Tibial artery (tissue), 4 donors: ENCODE measurements at places on chromosomes 5 and 9.

GRCh38 chr9:90141723-90142122 is 500.9 kb downstream of the DIRAS2 start:
- no peak overlapping the region for H3K4me3 ChIP-seq
- no peaks in the 10 kb centered on the region for H3K36me3 ChIP-seq
- no peak overlapping the region for H3K27ac ChIP-seq
- H3K4me1 ChIP-seq = no peaks in the 10 kb centered on the region
- no peak for DNase-seq

GRCh38 chr9:4306066-4306776 is 6.4 kb upstream of the GLIS3 start:
- H3K4me1 ChIP-seq = no peaks in the 10 kb centered on the region
- no peaks in the 10 kb centered on the region for H3K27me3 ChIP-seq
- no peak for DNase-seq

GRCh38 chr9:106575823-106576222 is 287.1 kb upstream of the ZNF462 start:
- no peak for DNase-seq
- no peaks in the 10 kb centered on the region for H3K27me3 ChIP-seq
- H3K27ac ChIP-seq = no peak overlapping the region
- H3K4me3 ChIP-seq = no peak overlapping the region
- no peaks in the 10 kb centered on the region for H3K36me3 ChIP-seq

DNA sequence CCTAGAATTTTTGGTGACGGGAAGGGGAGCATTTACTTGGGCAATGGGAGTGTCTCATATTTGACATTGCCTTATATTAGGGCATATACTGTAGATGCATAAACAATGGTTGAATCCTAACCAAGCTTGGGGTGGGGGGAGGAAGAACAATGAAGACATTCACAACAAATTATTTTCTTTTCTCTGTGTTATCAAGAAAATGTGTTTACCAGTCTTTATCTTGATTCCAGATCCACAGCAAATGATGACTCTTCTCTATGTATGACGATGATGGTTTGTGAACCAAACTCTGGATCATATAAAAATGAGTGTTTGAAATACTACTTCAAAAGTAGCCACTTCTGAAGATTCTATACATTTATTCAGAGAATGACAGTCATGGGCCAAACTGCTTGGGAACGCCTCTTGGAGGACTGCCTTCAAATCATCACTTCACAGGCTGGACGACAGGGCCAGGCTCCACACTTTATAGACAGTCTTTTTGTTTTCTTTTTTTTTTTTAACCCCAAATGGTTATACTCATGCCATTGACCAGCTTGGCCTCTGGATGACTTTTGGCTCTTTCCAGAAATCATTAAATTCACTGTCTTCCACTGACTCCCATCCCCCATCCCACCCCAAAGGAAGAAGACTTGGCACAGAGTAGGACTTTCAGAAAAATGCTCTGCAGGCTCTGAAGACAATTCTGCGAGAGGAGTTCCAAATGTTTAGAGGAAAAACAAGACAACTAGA is 123.8 kb upstream of the LIFR start:
- no peaks in the 10 kb centered on the region for H3K36me3 ChIP-seq
- H3K4me1 ChIP-seq = peaks cover 18% of the 10 kb centered on the region
- H3K27me3 ChIP-seq = no peaks in the 10 kb centered on the region
- no peak overlapping the region for H3K27ac ChIP-seq
- no peak for DNase-seq

- peaks cover 65% of the 10 kb centered on the region for H3K4me1 ChIP-seq
- H3K4me3 ChIP-seq = peak overlapping the region; percentile 95
- H3K27me3 ChIP-seq = no peaks in the 10 kb centered on the region
- H3K36me3 ChIP-seq = peaks cover 14% of the 10 kb centered on the region
- peak; percentile 73 for DNase-seq
Observed at GRCh38 chr9:137457406-137458193, 1.5 kb downstream of the NSMF start.

- no peaks in the 10 kb centered on the region for H3K36me3 ChIP-seq
- no peak overlapping the region for H3K27ac ChIP-seq
- H3K4me1 ChIP-seq = no peaks in the 10 kb centered on the region
- DNase-seq = no peak
- no peaks in the 10 kb centered on the region for H3K27me3 ChIP-seq
Observed at GRCh38 chr5:6785161-6785860, 72.1 kb downstream of the TENT4A start.

- H3K4me1 ChIP-seq = peaks cover 10% of the 10 kb centered on the region
- no peak overlapping the region for H3K4me3 ChIP-seq
- H3K27me3 ChIP-seq = no peaks in the 10 kb centered on the region
- no peaks in the 10 kb centered on the region for H3K36me3 ChIP-seq
- no peak for DNase-seq
Observed at GRCh38 chr5:175680020-175680419, 22.1 kb downstream of the HRH2 start.
